ENCODE measurements at places on chromosomes 4 and X.
A peak's percentile ranks its signal among the peaks of the same experiment; 100 is the strongest.

- H3K36me3 ChIP-seq = no peaks in the 10 kb centered on the region
- H3K27me3 ChIP-seq = no peaks in the 10 kb centered on the region
- H3K27ac ChIP-seq = no peak overlapping the region
- no peaks in the 10 kb centered on the region for H3K4me1 ChIP-seq
- no peak overlapping the region for H3K4me3 ChIP-seq
Measured at GRCh38 chr4:32748498-32748897, 2028.3 kb downstream of the PCDH7 start.

- no peaks in the 10 kb centered on the region for H3K27me3 ChIP-seq
- H3K4me3 ChIP-seq = peak overlapping the region; percentile 71
- peaks cover 17% of the 10 kb centered on the region for H3K4me1 ChIP-seq
- H3K36me3 ChIP-seq = no peaks in the 10 kb centered on the region
- DNase-seq = no peak
Measured at GRCh38 chrX:55452833-55453124, 852 bp downstream of the MAGEH1 start.

GRCh38 chrX:31497086-31497485 is 425.2 kb upstream of the FTHL17 start:
- H3K4me3 ChIP-seq = no peak overlapping the region
- H3K36me3 ChIP-seq = no peaks in the 10 kb centered on the region
- no peak overlapping the region for H3K27ac ChIP-seq
- H3K27me3 ChIP-seq = no peaks in the 10 kb centered on the region
- DNase-seq = no peak
- H3K4me1 ChIP-seq = no peaks in the 10 kb centered on the region

DNA sequence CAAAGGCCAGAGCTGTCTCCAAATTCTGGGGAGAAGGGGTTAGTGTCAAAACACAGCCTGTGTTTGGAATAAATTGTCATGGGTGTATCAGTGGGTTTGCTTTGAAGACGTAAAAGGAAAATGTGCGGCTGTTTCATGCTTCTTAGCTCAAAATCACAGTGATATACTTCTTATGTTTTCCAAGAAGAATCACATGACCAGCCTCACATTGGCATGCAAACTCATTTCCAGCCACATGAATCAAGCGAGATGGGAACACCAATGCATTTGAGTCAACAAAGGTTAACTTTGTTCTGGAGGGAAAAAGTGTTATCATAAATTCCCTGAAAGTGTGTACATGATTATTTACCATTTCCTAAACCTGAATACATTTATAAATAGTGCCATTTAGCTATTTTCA is 19.0 kb upstream of the SPP1 start:
- no peaks in the 10 kb centered on the region for H3K4me1 ChIP-seq
- H3K4me3 ChIP-seq = no peak overlapping the region

DNA sequence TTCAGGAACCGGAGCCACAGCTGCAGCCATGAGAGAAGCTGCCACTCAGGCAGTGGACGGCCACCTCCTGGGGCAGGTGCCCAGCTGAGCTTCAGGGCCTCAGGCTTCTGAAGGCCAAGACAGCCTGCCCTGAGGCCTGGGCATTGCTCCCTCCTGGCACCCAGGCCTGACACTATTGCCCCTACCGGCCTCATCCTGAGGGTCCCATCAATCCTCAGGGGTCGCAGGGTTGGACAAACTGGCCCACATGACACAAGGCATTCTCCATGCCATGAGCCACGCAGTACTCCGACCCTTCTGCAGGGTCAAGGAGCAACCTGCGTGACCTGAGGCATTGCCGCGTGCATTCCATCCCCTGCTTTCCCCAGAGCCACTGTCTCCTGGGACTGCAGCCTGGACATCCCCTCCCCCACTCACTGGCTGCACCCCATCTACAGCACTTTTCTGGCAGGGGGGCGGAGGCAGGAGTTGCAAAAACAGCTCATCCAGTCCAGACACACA is 3.0 kb upstream of the ZFP92 start:
- H3K4me3 ChIP-seq = no peak overlapping the region
- no peak for DNase-seq
- H3K27ac ChIP-seq = no peak overlapping the region
- H3K27me3 ChIP-seq = no peaks in the 10 kb centered on the region
- no peaks in the 10 kb centered on the region for H3K36me3 ChIP-seq
- no peaks in the 10 kb centered on the region for H3K4me1 ChIP-seq

DNA sequence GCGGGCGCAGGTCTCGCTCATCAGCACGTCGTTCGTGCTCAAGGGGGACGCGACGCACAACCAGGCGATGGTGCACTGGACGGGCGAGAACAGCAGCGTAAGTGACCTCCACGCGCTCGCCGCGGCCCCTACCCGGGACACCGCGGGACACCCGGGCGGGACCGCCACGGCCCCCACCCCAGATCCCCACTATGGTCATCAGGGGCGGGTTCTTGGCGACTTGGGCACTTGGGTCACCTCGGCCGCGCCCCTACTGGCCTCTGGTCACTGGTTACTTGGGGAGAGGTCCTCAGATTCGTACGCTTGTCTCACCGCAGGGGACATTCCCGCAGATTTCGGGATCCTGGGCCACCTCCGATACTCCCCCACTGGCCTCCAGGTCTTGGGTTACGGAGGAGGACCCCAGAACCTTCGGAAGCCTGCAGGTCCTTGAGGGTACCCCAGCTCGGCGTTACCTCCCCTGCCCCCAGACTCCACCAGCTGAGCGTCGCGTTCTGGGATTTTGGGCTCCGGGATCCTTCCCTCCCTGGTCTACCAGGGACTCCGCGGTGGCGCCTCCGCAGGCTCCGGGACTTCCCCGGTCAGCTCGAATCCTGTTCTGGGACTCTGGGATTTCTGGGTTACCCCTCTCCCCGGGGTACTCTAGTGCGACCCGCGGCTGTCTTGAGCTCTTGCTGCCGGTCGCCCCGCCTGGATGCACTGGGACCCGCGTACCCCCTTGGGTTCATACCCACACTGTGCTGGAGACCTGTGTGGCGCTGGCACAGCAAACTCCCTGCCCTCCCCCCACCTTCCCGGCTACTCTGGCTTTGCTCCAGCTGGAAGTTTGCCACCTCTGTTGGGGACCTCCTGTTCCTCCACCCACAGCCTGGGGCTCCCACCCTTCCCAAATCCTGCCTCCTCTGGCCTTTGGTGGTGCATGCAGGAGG is 956 bp downstream of the SORCS2 start:
- no peaks in the 10 kb centered on the region for H3K4me1 ChIP-seq
- H3K27ac ChIP-seq = no peak overlapping the region
- no peaks in the 10 kb centered on the region for H3K36me3 ChIP-seq
- DNase-seq = no peak
- no peak overlapping the region for H3K4me3 ChIP-seq

DNA sequence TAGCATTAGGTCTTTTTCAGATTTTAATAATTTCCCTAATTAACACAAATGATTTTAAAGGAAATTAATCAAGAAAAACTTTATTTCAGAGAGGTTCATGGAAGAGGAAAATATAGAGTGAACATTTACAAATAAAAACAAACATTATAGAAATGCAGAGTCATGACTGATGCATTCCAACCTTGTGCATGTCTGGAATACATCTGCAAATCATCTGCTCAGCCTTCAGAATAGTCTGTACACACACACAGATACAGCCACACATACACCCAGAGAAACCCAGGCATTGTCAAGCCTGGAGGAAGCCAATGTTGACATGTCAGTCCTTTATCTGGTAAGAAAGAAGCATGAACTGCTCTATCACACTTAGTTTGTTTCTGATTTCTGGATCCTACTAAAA is 61.3 kb upstream of the NFKB1 start:
- no peaks in the 10 kb centered on the region for H3K36me3 ChIP-seq
- H3K27me3 ChIP-seq = no peaks in the 10 kb centered on the region
- H3K27ac ChIP-seq = no peak overlapping the region
- H3K4me1 ChIP-seq = peaks cover 8% of the 10 kb centered on the region

DNA sequence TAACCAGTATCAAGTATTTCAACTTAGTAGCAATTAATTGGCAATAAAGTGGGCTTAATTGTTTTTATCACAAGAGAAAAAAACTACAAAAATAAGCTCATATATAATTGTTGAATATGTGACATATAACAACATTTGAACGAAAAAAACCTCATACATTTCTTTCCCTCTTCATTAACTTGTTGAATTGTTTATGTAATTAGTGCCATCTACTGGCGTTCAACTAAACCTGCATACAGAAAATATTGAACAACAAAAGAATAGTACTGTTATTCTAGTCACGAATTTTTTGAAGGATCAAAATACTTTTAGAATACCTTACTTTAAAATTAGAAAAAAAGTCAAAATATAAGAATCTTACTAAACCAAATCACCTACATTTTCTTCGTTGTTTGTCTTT is 586.5 kb upstream of the FTHL17 start:
- no peaks in the 10 kb centered on the region for H3K36me3 ChIP-seq
- no peak overlapping the region for H3K27ac ChIP-seq
- no peak for DNase-seq
- H3K27me3 ChIP-seq = no peaks in the 10 kb centered on the region

DNA sequence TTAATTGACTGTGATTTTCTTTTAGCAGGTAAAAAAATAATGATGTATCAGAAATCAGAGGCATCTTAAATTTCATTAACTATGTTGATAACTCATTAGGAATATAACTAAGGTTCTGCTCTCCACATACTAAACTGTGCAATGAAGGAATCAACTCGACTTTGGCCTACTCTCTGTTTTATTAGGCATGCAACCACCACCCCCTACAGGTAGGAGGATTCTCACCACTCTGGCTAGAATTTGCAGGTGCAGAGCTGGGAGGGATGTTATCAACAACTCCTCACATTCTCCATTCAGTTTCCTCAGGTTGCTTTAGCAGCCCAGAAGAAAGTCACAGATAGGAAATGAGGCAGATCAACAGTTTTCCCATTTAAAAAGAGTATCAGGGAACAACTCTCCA is 160.1 kb downstream of the COX18 start:
- H3K4me1 ChIP-seq = no peaks in the 10 kb centered on the region
- DNase-seq = no peak
- H3K27me3 ChIP-seq = no peaks in the 10 kb centered on the region
- H3K36me3 ChIP-seq = no peaks in the 10 kb centered on the region
- no peak overlapping the region for H3K27ac ChIP-seq

DNA sequence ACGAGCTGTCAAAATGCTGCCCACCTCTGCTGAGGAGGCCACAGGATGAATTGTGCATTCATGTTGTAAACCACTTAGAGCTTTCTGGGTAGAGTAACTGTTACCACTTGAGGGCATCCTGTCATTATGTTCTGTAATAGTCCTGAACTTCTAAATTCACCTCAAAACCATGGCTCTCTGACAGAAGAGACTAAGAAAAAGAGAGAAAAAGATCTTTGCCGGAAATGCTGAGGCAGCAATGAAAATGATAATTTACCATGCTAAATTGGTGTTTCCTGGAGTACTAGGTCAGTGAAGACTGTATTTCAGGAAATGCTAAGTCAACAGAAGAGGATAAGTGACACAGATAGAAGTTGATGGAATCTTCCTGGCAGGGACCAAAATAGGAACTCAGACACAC is 942.3 kb upstream of the SLIT2 start:
- no peaks in the 10 kb centered on the region for H3K4me1 ChIP-seq
- no peaks in the 10 kb centered on the region for H3K27me3 ChIP-seq
- no peaks in the 10 kb centered on the region for H3K36me3 ChIP-seq
- no peak for DNase-seq

DNA sequence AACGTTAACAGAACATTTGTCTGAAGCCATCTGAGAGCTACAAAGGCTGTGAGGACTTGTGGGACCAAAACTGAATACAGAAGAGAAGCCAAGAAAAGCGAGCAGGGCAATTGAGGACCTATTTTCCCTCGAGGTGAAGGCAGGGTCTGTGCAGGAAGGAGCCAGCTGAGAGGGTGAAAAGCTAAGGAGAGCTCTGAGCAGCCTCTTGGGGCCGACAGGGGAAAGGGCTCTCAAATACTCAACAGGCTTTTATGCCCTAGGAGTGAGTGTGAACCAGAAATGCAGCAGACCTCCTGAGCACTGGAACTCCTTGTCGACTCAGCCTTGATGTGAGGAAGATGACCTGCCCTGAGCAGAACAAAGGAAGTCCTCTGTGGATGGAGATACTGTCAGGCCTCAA is 54.2 kb downstream of the C4orf50 start:
- no peaks in the 10 kb centered on the region for H3K36me3 ChIP-seq
- H3K27me3 ChIP-seq = peaks cover 6% of the 10 kb centered on the region
- H3K4me1 ChIP-seq = no peaks in the 10 kb centered on the region
- no peak overlapping the region for H3K27ac ChIP-seq
- no peak overlapping the region for H3K4me3 ChIP-seq
- DNase-seq = no peak

DNA sequence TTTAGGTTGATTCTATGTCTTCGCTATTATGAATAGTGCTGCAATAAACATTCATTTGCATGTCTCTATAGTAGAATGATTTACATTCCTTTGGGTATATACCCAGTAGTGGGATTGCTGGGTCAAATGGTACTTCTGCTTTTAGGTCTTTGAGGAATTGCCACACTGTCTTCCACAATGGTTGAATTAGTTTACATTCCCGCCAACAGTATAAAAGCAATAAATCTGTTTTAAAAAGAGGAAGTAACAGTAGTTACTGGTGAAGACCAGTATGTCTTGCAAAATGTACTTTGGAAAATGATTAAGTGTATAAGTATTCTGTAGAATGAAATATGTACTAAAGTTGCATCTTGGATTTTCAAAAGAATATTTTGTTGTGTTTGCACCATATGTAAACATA is 77.3 kb downstream of the SHROOM4 start:
- no peak overlapping the region for H3K27ac ChIP-seq
- no peaks in the 10 kb centered on the region for H3K36me3 ChIP-seq
- DNase-seq = no peak
- H3K27me3 ChIP-seq = no peaks in the 10 kb centered on the region

- no peak for DNase-seq
- H3K27me3 ChIP-seq = no peaks in the 10 kb centered on the region
Measured at GRCh38 chr4:159401226-159401712, 298.4 kb downstream of the RAPGEF2 start.

GRCh38 chr4:141301216-141301615 is 80.5 kb downstream of the ZNF330 start:
- no peaks in the 10 kb centered on the region for H3K36me3 ChIP-seq
- H3K27ac ChIP-seq = no peak overlapping the region
- H3K4me3 ChIP-seq = no peak overlapping the region
- no peaks in the 10 kb centered on the region for H3K4me1 ChIP-seq

- no peaks in the 10 kb centered on the region for H3K36me3 ChIP-seq
- H3K27me3 ChIP-seq = no peaks in the 10 kb centered on the region
- H3K27ac ChIP-seq = no peak overlapping the region
- DNase-seq = no peak
- H3K4me1 ChIP-seq = no peaks in the 10 kb centered on the region
Measured at GRCh38 chr4:56708146-56708545, 27.1 kb upstream of the HOPX start.

GRCh38 chr4:83889802-83890201 is 353.9 kb downstream of the GPAT3 start:
- no peak for DNase-seq
- H3K4me1 ChIP-seq = no peaks in the 10 kb centered on the region
- no peaks in the 10 kb centered on the region for H3K36me3 ChIP-seq
- no peaks in the 10 kb centered on the region for H3K27me3 ChIP-seq
- H3K27ac ChIP-seq = no peak overlapping the region

GRCh38 chr4:181578911-181579310 is 664.3 kb upstream of the TENM3 start:
- no peaks in the 10 kb centered on the region for H3K36me3 ChIP-seq
- H3K27ac ChIP-seq = no peak overlapping the region
- no peaks in the 10 kb centered on the region for H3K4me1 ChIP-seq
- H3K4me3 ChIP-seq = no peak overlapping the region
- H3K27me3 ChIP-seq = no peaks in the 10 kb centered on the region
- no peak for DNase-seq
